ENCODE measurements at places on chromosomes 3 and 15. TPM values are rescaled to one million over a fixed set of nuclear protein-coding genes. Genes with fewer than 3 reads are reported as not detected.
A peak's percentile ranks its signal among the peaks of the same experiment; 100 is the strongest.

Gene TNFAIP8L3
- 6.0 TPM for total RNA-seq

GRCh38 chr15:55741833-55742497 lies 987 bp downstream of the PRTG start:
- no peak for DNase-seq

DNA sequence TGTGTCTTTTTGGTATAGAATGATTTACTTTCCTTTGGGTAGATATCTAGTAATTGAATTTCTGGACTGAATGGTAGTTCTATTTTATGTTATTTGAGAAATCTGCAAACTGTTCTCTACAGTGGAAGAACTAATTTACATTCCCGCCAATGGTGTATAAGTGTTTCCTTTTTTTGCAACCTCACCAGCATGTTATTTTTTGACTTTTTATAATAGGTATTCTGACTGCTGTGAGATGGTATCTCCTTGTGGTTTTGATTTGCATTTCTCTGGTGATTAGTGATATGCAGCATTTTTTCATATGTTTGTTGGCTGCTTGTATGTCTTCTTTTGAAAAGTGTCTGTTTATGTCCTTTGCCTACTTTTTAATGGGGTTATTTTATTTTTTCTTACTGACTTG lies 607.2 kb downstream of the OTOL1 start:
- no peak for DNase-seq

- DNase-seq, result no peak
Observed at GRCh38 chr3:17207979-17208378, 323.2 kb downstream of the PLCL2 start.

DNA sequence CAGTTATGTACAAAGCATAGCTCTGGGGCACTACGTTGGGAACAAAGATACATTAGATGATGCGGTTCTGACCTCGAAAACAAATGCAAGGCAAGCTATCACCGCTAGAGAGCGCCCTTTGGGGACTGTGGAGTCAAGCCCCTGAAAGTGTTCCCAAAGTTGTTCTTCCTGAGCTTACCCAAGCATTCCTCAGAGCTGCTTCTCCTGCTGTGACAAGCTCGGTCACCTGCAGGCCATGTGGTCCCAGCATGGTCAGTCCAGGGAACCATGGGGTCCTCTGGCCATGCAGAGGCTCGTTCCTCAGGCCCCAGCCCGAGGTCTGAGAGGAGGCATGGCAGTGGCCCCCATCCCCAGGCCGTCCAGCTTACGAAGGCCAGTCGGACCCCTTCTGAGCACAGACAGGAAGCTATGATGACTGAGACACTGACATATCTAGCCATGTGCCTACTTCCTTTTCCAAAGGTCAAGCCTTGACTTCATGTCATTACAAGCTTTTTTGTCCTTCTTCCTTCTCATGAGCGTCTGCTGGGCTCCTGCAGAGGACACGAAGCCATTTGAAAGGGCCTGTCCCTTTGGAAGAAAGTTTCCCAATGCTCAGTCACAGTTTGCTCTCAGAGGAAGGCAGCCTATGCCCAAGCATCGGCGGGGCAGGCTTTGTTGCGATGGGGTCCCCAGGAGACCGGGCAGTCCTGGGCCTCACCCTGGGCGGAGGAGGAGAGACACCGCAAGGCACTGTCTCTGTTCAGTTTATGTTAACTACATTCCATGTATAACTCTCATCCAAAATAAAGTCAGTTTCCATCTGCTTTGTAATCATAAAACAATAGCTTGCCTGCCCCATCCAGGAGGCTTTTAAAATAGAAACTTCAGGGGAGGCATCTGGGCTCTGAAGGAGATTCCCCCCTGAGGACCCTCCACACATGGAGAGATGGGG lies 79.3 kb downstream of the ATP10A start:
- DNase-seq, result no peak

GRCh38 chr3:62110443-62111225 lies 262.7 kb downstream of the FEZF2 start:
- DNase-seq, result no peak

DNA sequence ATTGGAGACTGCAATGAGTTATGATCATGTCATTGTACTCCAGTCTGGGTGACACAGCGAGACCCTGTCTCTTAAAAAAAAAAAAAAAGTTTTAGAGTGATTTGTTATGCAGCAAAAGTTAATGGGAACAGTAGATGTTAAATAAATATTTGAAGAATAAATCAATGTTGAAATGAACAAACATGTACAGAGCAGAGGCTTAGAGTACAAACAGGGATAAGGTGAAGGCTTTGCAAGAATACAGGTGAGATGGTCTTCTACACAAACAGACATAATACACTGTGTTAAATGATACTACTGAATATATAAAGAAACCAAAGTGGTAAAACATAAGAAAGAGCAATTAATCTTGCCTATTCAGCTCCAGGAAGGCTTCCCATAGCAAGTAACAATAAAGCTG lies 265.4 kb downstream of the CNTN3 start:
- no peak for DNase-seq

GRCh38 chr3:9503283-9503682 lies 50.3 kb downstream of the LHFPL4 start:
- peak; percentile 68 for DNase-seq

DNA sequence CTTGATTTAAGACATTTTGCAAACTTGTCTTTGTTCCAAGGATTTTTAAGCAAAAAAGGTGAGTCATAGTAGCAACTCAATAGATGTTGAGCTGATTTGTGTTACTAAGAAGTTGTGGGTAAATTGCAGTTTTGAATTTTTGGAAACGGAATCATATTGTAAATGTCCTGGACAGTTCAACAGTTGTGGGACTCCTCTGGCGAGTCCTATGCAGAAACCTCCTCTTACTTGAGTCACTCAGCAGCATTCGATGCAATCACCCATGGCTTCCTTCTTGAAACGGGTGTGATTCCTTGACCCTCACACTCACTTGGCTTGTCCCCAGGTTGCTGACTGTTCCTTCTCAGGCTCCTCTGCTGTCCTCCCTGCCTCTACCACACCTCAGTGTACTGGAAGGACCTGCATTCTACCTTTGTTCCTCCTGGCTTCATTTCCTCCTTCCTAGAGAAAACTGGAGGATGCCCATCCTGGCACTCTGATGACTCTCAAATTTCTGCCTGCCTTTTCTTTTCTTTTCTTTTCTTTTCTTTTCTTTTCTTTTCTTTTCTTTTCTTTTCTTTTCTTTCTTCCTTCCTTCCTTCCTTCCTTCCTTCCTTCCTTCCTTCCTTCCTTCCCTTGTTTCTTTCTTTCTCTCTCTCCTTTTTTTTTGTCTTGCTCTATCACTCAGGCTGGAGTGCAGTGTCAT lies 52.8 kb upstream of the DGKG start:
- no peak for DNase-seq

DNA sequence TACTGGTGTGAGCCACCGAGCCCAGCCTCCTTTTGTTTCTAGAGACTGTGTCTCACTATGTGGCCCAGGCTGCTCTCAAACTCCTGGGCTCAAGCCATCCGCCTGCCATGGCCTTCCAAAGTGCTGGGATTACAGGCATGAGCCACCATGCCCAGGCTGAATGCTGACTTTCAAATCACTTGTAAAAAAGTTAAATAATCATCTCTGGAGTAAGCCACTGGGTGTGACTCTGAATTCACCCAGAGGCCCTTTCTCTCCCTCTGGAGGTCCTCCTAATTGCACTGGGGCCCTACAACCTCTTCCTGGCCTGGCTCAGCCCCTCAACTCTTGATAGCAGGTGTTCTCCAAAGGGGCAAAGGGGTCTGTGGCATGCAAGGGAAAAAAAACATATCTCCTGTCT lies 54.8 kb downstream of the MEGF11 start:
- DNase-seq, result no peak

GRCh38 chr3:175212896-175213295 lies 353.8 kb downstream of the NAALADL2 start:
- DNase-seq, result no peak
